ENCODE measurements at places on chromosomes 7 and 10.

DNA sequence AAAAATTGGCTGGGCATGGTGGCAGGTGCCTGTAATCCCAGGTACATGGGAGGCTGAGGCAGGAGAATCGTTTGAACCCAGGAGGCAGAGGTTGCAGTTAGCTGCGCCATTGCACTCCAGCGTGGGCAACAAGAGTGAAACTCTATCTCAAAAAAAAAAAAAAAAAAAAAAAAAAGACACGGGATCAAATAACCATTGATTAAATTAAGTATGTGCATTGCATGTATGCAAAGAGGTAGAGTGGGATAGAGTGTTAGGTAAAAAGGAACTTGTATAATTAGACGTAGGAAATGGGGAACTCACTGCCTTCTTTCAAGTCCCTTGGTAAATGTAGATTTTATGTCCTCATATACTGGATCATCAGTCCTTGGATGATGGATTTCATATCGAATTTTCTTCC lies 13.1 kb downstream of the VCL start:
- no peak for DNase-seq

GRCh38 chr10:101228153-101228965 lies 904 bp downstream of the LBX1 start:
- no peak for DNase-seq

GRCh38 chr7:78326876-78327275 lies 528.3 kb downstream of the PHTF2 start:
- no peak for DNase-seq

- DNase-seq: no peak
Measured at GRCh38 chr7:43838201-43838658, 31.1 kb downstream of the MRPS24 start.

- no peak for DNase-seq
Measured at GRCh38 chr7:107432261-107432660, 37.6 kb upstream of the GPR22 start.

GRCh38 chr7:140584195-140584851 lies 56.3 kb downstream of the DENND2A start:
- DNase-seq: no peak

- DNase-seq: no peak
Measured at GRCh38 chr7:48976253-48976652, 51.9 kb downstream of the CDC14C start.

DNA sequence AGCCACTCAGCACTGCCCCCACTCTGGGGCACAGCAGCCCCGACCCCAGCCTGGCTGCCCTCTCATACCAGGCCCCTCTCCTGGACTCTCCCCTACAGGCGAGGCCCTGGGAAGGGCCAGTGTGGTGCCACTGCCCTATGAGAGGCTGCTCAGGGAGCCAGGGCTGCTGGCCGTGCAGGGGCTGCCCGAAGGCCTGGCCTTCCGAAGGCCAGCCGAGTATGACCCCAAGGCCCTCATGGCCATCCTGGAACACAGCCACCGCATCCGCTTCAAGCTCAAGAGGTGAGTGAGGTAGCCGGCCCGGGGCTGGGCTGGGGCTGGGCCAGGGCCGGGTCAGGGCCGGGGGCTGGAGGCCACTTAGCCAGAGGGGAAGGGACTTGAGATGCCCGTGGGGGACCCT lies 64.3 kb downstream of the GTF2IRD1 start:
- no peak for DNase-seq

DNA sequence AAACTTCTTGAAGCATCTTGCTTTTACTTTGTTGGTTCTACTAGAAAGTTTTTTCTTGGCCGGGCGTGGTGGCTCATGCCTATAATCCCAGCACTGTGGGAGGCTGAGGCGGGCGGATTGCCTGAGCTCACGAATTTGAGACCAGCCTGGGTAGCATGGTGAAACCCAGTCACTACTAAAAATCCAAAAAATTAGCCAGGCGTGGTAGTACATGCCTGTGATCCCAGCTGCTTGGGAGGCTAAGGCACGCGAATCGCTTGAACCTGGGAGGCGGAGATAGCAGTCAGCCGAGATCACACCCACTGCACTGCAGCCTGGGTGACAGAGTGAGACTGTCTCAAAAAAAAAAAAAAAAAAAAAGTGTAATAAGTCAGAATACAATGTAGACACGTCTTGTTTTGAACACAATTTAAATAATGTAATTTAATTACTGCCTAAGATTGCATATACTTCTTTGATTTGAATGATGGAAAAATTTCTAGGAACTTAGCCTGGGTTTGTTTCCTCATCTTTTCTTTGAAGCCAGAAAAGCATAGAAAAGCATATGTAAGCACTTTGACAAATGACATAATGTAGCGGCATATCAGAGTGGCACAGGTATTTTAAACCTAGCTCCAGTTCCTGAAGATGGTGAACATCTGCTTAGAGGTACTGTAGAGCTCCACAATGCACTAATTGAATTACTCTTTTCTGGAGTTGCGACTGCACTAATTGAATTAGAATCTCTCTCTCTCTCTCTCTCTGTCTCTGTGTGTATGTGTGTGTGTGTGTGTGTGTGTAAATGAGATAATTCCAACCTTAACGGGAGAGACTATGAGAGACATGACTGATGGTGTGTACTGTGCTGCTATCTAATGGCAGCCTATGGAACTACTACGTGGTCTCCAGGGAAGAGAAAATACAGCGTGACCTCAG lies 87.8 kb downstream of the BTRC start:
- peak; percentile 52 for DNase-seq

DNA sequence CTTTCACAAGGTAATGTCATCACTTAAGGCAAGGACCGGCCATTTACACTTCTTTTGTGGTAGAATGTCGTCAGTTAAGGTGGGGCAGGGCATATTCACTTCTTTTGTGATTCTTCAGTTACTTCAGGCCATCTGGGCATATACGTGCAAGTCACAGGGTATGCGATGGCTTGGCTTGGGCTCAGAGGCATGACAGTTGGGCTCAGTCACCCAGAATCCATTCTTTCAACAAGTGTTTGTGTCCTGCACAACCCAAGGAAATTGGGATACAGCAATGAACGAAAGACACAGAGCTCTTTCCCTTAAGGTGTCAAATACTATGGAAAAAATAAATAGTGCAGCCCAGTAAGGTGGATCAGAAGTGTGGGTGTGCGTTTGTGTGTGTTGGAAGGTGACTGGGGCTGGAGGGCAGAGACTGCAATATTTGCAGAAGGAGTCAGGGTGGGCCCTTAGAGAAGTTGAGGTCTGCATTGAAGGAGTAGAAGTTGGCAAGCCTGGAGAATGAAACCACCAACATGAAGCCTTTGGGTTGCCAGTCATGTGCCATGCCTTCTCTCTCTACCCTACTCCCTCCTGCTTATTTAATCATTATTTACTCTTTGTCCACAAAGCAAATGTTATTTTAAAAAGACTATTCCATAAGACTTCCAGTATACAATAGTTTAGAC lies 222.8 kb upstream of the PRKCQ start:
- DNase-seq: no peak

DNA sequence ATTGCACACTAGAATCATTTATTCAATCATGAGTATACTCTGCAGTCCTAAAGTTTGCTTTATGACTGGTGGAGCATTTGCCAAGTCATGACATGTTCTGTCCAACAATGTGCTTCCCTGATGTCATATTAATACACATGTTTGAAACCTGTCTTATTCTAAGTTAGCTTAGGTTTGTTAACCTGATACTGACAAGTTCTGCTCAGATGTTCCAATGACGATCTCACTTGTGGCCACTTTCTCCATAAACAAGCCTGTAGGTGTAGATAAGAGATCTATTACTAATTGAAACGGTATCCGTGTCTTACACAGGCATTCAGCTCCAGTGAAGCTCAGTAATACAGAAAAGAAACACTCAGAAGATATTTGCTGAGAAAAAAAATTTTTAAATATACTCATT lies 64.9 kb downstream of the GPR37 start:
- DNase-seq: no peak

DNA sequence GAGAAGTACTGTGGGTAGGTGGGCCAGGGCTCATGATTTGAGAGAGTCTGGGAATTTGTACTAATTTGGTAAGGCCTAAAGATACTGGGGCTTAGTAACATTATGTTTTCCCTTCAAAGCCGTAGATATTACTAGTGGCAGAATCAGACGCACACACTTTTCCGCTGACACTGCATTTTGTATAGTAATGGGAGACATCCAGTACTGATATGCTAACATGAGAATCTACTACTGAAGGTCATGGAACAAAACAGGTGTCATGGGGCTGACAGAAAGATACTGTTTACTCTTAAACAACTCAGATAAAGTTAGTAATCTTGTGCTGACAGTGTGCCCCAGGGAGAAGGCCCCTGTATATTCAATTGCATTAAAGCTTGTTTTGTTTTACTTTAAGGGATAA lies 11.1 kb upstream of the GIMAP7 start:
- DNase-seq: no peak

DNA sequence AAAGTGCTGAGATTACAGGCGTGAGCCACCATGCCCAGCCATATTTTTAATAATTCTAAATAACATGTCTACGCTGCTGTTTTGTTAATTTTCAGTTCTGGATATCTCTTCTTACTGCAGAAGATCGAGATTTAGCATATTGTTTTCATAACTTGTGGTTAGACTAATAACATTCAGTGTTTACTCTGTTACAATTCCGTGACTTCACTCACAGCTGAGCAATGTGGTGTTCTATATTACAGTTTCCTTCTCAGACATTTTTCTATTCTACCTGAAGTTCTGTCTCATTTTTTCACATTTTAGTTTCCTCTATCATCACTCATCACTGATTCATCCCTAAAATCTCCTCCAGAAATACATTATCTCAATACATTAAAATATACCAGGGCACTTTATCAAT lies 10.9 kb downstream of the RNF32 start:
- no peak for DNase-seq

- no peak for DNase-seq
Measured at GRCh38 chr7:21429021-21429420, 1.1 kb downstream of the SP4 start.

DNA sequence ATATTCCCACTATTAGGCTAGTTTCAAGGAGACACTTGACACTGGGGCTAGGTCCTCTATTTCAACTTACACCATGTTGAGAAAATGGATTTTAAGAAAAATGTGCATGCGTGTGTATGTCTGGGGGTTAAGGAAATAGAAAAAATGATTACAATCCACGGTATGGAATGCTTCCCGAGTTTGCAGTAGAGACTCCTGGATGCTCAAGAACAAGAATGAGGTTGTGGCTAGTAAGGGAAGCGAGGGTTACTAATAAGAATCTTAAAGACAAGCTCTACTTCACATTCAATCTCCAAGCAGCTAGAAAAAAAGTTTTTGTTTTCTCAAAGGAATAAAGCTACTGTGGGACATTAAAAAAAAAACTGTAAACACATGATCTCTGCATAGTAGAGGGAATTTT lies 54.7 kb downstream of the ANK3 start:
- DNase-seq: no peak

DNA sequence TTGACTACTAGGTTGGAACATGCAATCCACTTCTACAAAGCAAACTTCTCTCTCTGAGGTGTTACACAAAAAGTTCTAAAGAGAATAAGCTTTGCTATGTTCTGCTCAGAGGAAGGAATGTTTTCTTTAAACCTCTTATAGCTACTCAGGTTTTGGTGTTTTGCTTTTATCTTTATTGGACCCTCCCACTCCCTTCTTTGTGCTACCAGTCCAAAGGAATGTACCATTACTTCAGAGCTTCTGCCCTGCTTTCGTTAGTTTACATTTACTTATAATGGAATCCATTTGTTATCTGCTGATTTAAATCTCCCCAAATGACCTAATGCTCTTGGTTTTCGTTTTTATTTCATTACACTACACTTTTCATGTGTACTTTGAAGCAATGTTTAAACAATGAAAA lies 154.9 kb downstream of the ATE1 start:
- no peak for DNase-seq
